ENCODE measurements at places on chromosomes 2 and 18.
A peak's percentile ranks its signal among the peaks of the same experiment; 100 is the strongest.

DNA sequence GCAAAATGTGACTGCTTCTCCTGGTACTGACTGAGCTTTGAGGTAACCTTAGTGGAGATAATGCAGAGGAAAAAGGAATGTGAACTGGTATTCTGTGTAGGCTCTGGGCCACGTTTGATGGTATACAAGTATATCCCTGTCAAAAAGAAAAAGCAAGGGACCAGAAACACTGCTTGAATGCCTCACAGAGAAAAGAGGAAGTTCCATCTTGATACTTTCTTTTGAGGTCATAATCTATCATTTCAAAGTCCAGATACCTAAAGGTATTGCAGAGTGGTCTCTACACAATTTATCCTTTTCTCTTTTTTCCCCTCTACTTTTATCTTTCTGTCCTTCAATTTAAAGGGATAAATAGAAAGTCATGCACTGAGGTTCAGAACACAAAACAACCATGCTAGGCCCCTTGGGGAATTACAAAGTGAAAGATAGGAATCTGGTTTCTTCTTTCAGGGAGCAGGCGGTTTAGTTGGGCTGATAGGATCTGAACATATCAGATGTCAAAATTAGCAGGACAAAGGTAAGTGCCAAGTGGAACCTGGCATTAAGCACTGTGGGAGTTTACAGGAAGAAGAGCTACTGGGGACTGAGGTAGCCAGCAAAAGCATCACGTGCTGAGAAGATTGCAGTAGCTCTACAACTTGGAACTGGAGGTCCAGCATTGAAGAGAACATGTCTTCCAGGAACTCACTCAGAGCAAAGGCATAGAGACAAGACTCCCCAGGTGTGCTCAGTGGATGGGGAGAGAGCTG, 121.2 kb downstream of the LYPD6 start:
- DNase-seq = no peak

GRCh38 chr2:64203131-64203857, 59.1 kb upstream of the PELI1 start:
- DNase-seq = no peak

DNA sequence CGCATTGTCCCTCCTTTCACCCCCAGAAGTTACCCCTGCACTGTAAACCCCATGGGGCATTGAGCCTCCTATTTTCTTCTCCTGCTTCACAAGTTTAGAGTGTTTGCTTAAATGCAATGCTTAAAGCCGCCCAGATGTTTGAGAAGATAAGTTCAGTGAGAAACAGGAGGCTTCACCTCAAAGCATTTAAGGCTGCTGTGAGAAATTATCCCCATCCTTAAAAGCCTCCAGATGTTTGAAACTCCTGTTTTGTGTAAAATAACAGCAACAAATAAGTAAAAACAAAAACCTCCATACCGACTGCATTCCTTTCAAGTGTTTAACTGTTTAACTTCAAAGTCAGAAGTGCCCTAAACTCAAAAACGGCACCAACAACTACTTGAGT, 81.8 kb downstream of the RTP5 start:
- DNase-seq = no peak

DNA sequence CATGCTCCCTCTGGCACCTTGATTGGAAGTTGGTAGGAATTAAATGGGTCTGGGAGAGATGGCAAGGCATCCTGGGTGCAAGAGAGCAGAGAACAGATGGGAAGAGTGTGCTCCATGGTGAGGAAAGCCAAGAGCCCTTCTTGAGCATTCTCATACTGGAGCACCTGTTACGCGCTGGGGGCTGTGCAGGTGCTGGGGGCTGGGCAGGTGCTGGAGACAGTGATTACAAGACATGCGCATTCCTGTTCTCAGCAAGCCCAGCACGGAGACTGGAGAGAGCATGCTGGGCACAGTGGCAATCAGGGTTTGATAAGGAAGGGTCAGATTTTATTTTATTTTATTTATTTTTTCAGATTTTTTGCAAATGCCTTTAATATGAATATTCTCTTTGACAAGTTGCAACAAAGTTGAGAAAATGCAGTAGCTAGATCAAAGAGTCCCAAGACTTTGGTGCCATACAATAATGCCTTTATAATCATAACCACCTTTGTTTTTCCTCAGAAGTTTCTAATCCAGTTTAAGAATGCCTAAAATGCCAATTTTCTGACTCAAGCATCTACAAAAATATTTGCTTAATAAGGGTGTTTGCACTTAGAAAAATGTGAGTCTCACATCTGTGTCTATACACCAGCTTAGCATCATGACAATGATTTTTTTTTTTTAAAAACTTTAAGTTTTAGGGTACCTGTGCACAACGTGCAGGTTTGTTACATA, 193.3 kb downstream of the RNF152 start:
- no peak for DNase-seq

DNA sequence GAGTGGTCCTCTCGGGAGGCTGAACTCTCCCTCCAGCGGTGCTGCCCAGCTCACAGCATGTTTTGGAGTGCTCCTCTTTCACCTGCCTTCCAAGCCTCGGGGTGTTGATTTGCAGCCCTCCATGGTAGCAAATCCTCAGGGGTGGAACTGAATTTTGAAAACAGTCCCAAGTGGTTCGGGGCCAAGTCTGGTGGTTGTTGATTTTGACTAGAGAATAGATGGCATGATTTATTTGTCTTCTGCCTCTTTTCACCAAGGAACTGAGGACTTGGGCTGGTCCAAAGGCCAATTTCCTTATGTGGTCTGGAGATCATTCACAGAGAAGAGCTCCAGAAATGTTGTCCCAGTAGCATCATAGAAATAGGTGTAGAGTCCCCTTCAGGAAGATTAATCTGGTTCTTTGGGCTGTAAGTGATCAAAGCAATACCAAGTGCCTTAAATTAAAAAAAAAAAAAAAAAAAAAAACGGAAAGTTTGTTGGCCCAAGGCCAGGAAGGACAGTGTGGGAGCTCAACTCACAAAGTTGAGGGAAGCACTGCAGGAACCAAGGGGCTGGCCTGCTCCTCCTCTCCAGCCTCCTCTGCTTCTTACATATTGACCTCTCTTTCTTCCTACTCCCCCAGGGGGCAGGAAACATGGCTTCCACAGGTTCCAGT, 2.5 kb upstream of the DES start:
- DNase-seq = no peak

DNA sequence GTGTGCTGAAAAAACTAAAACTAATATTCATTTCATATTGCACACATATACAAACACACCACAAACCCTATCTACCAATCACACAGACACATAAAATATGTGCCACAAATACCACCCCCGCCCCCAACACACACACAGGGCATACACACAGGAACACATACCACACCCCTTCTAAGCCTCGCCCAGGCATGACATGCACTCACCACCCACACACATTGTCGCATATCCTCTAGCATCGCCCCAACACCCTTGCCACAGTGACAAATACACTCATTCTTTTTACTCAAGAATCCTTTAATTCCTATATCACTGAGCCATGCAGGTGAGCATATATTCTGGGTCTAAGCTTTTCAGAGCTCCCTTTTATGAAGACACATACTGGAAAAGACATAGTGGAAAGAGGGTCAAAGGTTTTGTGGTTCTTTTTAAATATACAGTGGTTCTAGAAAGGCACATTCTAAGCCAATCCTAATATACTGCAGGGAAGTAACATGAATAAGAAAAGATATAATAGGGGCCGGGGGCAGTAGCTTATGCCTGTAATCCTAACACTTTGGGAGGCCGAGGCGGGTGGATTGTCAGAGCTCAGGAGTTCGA, 24.5 kb upstream of the LCLAT1 start:
- peak; percentile 33 for DNase-seq
